ENCODE measurements at places on chromosomes 6 and 20.

DNA sequence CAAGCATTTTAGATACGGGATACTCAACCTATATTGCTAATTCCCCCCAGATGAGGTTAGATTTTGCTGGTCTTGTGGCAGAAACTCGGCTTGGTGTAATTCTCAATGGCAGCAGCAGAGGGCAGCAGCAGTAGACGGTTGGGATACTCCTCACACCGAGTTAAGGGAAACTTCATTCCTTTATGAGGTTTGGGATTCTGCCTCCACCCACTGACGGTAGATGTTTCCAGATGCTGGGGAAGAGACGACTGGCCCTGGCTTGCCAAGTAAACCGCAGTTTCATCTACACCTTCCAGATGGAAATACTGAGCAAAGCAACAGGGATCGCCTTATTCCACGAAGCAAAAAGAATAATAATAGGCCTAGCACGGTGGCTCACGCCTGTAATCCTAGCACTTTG lies 8.2 kb upstream of the TBC1D7 start:
- peak; percentile 55 for DNase-seq

- no peak for DNase-seq
These were observed 246.6 kb downstream of the PHF3 start for GRCh38 chr6:63882208-63882607.

- peak; percentile 28 for DNase-seq
These were observed 1.1 kb downstream of the RNASET2 start for GRCh38 chr6:166955121-166955864.

DNA sequence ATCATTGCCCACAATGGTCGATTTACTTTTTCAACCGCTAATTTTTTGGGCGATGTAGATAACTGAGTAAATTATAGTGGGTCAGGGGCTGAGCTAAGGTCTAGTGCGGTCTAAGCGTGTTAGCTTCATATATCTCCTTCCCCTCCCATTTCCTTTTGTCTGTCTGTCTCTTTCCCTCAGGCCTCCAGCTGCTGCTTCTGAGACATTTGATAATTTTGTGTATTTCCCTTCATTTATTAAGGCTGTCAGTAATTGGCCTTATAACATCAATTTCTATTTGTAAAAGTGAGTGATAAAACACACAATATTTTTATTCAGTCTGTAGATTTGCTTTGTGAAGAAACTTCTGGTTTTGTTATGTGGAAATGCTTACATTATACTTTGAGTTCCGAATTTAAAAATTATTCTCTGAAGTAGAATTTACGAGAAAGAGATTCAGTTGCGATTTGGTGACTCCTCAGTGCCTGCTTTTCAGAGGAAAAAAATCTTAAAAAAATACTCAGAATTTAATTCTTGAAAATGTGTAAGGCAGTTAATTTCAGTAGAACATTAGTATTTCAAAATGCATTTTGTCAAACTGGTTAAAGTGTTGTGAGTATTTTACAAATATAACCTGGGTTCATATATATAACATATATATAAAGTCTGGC lies 1.4 kb downstream of the TMEM170B start:
- no peak for DNase-seq

DNA sequence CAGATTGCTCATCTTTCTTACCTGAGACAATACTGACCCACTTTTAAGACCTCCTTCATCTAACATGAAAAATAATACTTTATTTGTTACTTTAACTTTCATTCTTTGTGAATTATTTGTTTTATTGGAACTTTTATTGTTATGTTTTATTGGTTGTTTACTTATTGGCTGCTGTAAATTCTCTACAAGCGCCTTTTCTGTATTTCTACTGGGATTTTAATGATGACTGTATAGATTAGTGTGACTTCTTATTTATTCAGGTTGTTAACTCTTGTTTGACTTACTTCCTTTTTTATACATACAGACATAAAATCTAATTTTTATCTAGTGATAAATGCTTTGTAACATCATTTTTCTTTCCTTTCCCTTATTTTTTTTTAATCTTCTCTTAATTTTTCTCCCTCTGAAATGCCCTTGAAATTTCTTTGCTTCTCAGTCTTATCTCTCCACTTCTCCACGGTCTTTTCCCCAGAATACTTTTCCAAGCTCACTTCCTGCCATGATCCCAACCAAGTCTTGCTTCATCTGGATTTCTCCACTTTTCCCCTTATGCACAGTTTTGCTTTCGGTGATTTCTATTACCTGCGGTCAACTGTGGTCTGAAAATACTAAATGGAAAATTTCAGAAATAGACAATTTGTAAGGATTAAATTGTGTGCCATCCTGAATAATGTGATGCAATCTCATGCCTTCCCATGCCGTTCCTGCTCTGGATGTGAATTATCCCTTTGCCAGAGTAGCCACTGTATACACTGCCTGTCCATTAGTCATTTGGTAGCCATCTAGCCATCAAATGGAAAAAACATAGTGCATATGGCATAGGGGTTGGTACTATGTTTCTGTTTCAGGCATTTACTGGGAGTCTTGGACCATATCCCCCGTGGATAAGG lies 265.9 kb downstream of the PRL start:
- no peak for DNase-seq

- DNase-seq, result no peak
These were observed 213.6 kb downstream of the RNGTT start for GRCh38 chr6:88749849-88750248.

- DNase-seq, result no peak
These were observed 19.4 kb downstream of the TMEM200A start for GRCh38 chr6:130385064-130385695.

DNA sequence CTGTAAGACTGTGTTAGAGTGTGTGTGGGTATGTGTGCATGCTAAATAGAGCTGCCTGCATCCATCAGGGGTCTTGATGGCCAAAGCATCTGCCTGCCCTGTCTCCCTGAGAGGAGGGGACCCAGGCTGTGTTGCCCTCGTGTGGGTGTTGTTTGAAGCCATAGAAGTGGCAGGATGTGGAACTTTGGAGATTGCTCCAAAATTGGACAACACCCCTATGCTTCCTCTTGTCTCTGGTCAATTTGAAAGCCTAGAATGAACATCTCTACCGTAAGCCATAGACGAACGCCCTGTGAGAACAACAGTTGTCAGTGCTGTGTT lies 82.6 kb downstream of the ASXL1 start:
- DNase-seq, result no peak

DNA sequence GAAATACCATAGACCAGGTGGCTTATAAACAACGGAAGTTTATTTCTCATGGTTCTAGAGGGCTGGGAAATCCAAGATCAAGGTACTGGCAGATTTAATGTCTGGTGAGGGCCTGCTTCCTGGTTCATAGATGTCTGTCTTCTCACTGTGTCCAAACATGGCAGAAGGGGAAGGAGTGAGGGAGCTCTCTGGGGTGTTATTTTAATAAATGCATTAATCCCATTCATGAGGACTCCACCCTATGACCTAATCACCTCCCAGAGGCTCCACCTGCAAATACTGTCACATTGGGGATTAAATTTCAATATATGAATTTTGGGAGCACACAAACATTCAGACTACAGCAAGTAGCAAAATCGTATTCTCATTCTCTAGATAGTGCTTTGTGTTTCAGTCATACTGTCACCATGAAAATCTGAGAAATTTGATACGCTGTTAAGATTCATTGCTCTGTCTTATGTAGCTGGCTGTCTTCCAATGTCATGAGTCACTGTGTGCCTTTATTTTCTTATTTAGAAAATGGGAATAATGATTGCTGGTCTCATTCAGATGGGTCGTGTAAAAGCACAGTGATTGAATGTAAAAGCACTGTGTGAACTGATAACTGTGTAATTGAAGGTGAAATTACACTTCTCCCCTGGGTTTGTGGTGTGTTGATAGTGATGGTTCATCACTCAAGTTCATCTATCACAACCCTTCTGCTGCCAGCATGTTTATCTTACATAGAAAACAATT lies 8.9 kb upstream of the ERVFRD-1 start:
- DNase-seq, result no peak

- no peak for DNase-seq
These were observed 103.4 kb upstream of the KCNG1 start for GRCh38 chr20:51126337-51126736.

GRCh38 chr20:7399575-7399974 lies 540.7 kb downstream of the HAO1 start:
- no peak for DNase-seq

DNA sequence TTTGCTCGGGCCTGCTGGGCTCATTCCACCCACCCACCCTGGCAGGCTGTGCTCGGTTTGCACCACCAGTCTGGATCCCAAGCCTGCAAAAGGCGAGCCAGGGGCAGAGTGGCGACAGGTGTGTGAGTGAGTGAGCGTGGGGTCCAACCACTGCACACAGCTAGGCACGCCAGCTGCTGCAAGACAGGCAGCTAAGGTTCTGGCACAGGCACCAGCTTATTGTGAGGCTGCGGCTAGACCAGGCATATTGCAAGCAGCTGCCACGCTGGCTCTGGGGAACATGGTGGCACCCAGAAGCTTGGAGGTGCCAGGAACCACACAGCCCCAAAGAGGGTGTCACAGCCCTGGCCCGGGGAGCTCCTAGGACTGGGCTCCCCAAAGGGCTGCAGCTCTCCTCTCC lies 205.1 kb downstream of the ANKRD60 start:
- DNase-seq, result no peak

DNA sequence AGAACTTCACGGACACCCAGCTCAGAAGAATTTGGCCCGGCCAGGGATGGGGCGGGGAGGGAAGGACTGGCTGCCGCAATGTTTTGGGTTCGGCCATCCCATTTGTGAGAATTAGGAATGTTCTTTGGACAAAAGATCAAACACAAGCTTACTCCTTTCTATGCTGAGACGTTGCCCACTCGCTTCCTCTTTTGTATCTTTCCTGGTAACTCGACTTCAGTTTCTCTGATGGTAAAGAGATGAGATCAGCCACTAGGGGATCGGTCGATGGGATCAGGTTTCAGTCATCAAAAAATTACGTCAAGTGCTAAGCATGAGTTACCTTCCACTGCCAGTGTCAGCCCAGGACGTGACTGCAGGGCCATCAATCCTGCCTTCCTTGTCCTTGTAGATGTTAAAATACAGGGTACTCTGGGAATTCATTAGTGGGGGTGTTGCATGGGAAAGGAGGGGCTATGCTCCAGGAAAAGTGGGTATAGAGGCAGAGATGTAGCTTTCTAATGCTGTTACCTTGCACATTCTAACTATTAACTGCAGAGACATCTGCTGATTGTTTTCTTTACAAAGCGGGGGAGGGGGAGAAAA lies 190.2 kb downstream of the TSHZ2 start:
- DNase-seq, result no peak

DNA sequence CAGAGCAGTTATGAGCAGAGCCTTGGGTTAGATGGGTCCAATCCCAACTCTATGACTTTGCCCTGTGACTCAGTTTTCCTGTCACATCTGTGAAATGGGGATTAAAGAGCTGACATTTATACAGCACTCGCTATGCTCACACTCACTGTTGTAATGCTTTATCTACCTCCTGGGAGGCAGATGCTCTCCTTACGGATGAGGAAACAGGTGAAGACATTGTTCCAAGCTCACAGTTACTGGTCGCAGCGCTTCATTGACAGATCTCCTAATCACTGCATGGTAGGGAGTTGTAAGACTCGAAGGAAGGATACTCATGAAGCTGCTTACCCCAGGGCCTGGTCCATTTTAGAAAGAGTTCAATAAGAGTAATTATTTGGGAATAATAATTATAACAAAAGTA lies 2.9 kb upstream of the MYLK2 start:
- DNase-seq, result no peak

GRCh38 chr6:147156218-147156617 lies 48.0 kb upstream of the STXBP5 start:
- DNase-seq, result no peak

GRCh38 chr6:89299466-89299850 lies 15.6 kb downstream of the GABRR2 start:
- no peak for DNase-seq

DNA sequence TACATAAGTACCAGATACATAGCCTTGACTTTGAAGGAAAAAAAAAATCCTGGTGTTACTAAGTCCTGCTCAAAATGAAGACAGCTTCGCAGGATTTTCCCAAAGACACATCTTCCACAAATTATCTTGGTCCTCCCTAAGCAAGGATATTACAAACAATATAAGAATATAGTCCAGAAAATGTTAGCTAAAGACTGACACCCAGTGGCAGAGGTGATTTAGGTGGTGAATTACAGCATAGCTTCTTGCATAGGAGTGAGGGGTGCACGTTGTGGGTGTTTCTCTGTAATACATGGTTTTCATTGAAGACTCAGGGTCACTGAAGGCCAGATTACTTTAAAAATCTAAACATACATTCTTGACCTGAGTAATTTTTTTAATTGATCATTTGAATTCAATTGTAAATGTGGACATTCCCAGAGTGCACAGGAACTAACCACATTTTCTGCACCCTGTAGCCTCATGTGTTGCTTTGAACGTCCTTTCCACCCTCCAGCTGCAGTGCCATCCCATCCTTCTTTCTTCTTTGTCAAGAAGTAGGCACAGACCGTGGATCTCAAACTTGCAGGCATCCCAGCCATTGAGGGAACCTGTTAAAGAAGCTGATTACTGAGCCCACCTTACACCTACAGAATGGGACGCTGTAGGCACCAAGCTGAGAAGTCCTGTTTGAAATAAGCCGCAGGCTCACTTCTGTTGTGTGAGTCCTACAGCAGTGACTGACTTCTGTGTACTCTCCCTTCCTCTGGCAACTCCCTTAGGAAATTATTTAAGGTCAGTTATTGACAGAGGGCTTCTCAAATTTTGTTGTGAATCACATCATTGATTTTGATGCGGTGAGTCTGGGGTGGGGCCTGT lies 102.6 kb downstream of the PERP start:
- DNase-seq, result peak; percentile 35

DNA sequence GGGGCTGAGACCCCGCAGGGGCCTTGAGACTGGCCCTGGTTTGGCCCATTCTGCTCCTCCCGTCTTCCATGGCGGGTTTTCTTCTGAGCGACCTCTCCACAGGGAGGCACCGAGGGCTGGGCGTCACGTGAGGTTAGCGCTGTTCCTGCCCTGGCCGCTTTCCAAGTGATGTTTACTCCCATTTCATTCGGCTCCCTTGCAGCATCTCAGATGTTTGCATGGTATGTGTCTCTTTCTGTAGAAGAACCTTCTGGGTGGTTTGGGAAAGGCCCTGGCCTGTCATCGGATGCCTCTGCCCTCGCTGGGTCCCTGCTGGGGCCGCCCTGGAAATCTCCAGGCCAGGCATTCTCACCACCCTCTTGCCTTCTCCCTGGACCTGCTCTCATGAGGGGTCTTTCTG lies 17.3 kb downstream of the RAMACL start:
- no peak for DNase-seq

Measured in CD4-positive, alpha-beta T cell treated with Interleukin-4 for 4 hours (primary cell).